Upper lobe of left lung (tissue), 6 donors: ENCODE measurements at places on chromosomes 12 and 14. TPM values are rescaled to one million over a fixed set of nuclear protein-coding genes. Genes with fewer than 3 reads are reported as not detected.

OR6C2 gene
- total RNA-seq = not detected

ISM2 gene
- total RNA-seq = not detected

C12orf56 gene
- not detected for total RNA-seq

HOXC5 gene
- not detected for total RNA-seq

MSI1 gene
- 0.43 TPM for total RNA-seq

NPFF gene
- not detected for total RNA-seq

DNA sequence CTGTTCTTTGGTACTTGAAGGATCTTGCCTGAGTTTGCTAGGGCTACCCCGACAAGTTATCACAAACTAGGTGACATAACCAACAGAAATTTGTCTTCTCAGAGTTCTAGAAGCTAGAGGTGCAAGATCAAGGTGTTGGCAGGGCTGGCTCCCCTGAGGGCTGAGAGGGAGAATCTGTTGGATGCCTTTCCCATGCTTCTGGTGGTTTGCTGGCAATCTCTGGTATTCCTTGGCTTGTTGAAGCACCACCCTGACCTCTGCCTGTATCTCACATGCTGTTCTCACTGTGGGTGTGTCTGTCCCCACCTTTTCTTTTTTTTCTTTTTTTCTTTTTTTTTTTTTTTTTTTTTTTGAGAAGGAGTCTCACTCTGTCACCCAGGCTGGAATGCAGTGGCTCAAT lies 81.2 kb downstream of the VCPKMT start:
- H3K36me3 ChIP-seq = no peaks in the 10 kb centered on the region
- no peak for DNase-seq
- peaks cover 10% of the 10 kb centered on the region for H3K4me1 ChIP-seq
- H3K27ac ChIP-seq = no peak overlapping the region
- no peaks in the 10 kb centered on the region for H3K27me3 ChIP-seq

- H3K4me3 ChIP-seq = no peak overlapping the region
- no peaks in the 10 kb centered on the region for H3K4me1 ChIP-seq
- no peak overlapping the region for H3K27ac ChIP-seq
- no peaks in the 10 kb centered on the region for H3K27me3 ChIP-seq
- no peaks in the 10 kb centered on the region for H3K36me3 ChIP-seq
Measured at GRCh38 chr12:2609020-2609419, 185.8 kb upstream of the FKBP4 start.

DNA sequence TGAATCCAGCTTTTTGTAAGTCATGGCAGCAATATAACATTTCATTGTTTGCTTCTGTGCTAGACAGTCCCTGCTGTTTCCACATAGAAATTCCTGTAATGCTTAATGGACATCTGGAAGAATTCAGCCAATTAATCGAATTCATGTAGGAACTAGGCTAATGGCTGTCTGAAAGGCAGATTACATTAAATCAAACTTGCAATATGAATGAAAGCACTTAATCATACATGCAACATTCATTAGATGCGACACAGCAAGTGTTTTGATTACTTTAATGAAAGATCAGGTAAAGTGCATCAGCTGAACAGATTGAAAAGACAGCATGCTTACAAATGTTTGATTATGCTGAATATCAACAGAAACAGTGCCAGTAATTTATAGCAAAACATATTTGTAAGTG lies 24.1 kb upstream of the INSM2 start:
- H3K4me1 ChIP-seq = no peaks in the 10 kb centered on the region
- H3K27me3 ChIP-seq = no peaks in the 10 kb centered on the region
- no peaks in the 10 kb centered on the region for H3K36me3 ChIP-seq
- H3K27ac ChIP-seq = no peak overlapping the region
- no peak for DNase-seq
- no peak overlapping the region for H3K4me3 ChIP-seq

GRCh38 chr12:80472236-80472635 lies 28.2 kb downstream of the PTPRQ start:
- no peaks in the 10 kb centered on the region for H3K36me3 ChIP-seq
- H3K27me3 ChIP-seq = no peaks in the 10 kb centered on the region
- H3K27ac ChIP-seq = no peak overlapping the region
- H3K4me1 ChIP-seq = no peaks in the 10 kb centered on the region

GRCh38 chr12:46133751-46134150 lies 135.1 kb downstream of the SLC38A1 start:
- H3K4me3 ChIP-seq = no peak overlapping the region
- no peaks in the 10 kb centered on the region for H3K36me3 ChIP-seq
- DNase-seq = no peak
- no peaks in the 10 kb centered on the region for H3K27me3 ChIP-seq
- no peaks in the 10 kb centered on the region for H3K4me1 ChIP-seq

DNA sequence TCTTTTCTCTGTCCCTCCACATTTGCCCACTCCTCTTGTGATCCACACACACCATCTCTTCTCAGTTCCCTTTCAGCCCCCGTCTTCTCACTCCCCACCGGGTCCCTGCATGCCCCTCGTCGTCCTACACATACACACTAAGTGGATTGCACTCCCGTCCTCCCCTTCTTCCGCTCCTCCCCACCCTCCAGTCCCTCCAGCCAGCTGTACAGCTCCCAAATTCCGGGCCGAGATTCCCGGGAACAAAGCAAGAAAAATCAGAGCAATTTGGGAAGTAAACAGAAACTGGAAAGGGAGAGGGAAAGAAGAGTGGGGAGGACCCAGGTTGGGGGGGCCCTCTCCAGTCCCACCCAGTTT lies 282 bp upstream of the IGFBP6 start:
- no peaks in the 10 kb centered on the region for H3K27me3 ChIP-seq
- DNase-seq = no peak
- H3K27ac ChIP-seq = peak overlapping the region; percentile 86
- H3K4me1 ChIP-seq = peaks cover 41% of the 10 kb centered on the region
- no peaks in the 10 kb centered on the region for H3K36me3 ChIP-seq
- peak overlapping the region; percentile 64 for H3K4me3 ChIP-seq

DNA sequence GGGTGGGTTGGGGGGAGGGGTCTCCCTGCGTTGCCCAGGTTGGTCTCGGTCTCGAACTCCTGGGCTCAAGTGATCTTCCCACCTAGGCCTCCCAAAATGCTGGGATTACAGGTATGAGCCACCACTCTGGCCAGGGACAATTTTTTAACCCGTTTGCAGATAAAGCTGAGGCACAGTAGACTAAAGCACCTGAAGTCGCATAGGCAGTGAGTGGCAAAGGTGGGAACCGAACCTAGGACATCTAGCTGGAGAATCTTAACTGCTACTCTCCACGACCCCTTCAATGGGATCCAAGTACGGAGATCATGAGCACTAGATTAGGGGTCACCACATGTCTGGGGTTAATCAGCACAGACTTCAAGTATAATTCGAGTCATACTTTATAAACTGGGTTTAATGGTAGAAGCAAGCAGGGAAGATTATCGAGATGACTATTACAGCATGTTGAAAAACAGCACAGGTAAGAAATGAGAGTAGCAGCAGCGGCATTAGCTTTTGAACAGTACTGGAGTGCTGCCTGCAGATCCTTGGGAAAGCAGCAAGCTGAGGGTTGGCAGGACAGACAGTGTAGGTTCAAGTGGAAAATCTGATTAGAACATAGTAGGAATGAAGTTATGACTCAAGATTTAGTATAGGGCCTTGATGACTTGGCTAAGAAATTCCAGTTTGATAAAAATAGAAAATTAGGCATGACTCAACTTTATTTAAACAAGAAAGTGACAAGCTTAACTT lies 23.9 kb downstream of the NID2 start:
- H3K36me3 ChIP-seq = no peaks in the 10 kb centered on the region
- H3K4me3 ChIP-seq = no peak overlapping the region
- H3K27me3 ChIP-seq = no peaks in the 10 kb centered on the region
- H3K4me1 ChIP-seq = peaks cover 6% of the 10 kb centered on the region

DNA sequence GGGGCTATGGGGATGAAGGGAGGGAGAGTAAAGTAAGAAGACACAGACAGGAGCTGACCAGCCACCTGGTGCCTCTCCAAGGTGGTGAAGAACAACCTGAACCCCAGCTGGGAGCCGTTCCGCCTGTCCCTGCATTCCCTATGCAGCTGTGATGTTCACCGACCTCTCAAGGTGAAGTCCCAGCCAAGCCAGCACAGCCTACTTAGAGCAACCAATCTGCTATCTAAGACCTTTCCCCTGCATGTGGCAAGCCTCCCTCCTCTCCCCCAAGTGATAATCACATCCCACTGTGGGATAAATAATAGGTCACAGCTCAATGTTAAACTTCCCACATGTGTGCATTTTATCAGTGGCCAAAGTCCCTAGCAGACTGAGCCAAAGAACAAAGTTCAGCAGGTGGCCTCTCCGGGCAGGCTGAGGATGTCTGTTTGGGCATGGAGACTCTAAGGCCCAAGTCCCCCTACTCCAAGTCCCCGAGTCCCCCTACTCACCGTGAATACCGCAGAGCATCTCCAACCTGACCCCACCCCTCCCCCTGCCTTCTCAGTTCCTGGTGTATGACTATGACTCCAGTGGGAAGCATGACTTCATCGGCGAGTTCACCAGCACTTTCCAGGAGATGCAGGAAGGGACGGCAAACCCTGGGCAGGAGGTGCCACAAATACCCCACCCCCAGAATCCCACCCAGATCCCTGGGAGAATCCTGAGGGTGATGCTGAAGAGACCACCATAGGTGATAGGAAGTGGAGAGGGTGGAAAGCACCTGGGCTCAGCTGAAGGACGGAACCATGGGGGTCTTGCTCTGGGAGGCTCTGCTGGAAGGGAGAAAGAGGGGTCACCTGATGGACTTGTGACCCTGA lies 3.5 kb downstream of the CPNE6 start:
- no peak overlapping the region for H3K27ac ChIP-seq
- H3K27me3 ChIP-seq = no peaks in the 10 kb centered on the region
- H3K4me3 ChIP-seq = no peak overlapping the region
- H3K4me1 ChIP-seq = no peaks in the 10 kb centered on the region
- no peak for DNase-seq
- H3K36me3 ChIP-seq = no peaks in the 10 kb centered on the region

GRCh38 chr12:55499231-55499630 lies 7.1 kb downstream of the OR6C68 start:
- no peak overlapping the region for H3K27ac ChIP-seq
- no peak overlapping the region for H3K4me3 ChIP-seq
- no peaks in the 10 kb centered on the region for H3K4me1 ChIP-seq

DNA sequence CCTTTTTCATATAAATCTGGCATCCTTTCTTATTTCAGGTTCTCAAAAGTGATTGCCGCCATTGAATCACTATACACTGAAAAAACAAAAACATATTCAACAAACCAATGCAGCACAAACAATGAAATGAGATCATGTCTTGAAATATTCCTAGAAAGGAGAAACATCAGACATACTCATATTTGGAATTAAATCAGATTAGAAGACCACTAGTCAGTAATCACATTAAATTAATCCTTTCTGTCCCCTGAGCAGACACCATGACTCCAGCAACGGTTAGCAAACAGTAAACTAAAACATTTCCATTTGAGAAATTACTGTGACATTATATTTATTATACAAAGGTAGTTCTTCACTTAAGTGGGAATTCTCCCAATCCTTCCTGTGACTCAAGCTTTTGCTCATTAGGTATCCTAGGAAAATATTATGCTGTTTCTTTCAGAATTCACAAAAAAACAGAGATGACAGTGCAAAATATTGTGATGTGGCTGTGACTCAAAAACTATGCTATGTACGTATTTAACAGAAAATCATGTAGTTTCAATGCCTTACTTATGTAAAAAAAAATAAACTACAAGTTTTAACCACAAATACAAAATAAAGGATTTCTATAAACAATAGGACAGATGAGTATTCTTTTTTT lies 29.7 kb downstream of the CPNE8 start:
- no peak overlapping the region for H3K27ac ChIP-seq
- DNase-seq = no peak
- H3K4me3 ChIP-seq = no peak overlapping the region
- H3K4me1 ChIP-seq = peaks cover 9% of the 10 kb centered on the region

DNA sequence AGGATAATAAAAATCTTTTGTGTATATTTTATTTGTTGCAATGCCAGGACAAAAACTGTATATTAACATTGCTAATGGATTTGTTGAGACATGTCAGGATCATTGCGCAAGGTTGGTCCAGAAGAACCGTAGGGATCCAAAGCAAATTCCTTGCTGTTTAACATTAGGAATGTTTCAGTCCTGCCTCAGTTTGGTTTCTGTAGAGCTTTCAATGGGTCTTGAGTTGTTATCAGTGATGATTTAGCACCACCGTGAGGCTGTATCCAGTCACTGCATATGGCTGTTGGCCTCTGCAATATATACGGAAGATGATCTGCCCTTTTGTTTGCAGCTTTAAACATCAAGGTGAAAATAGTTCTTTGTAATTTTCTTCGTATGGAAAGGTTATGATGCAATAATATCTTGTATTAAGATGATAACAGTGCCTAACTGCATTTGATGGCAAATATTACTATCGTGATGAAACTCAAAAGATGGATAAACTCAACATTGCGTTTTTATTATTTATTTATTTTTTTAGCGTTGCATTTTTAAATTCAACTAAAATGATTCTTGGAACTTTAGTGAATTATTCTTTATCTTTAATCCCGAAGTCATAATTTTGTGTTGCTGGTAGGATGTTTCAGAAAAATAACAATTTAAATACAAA lies 231.2 kb downstream of the AKAP6 start:
- no peak overlapping the region for H3K27ac ChIP-seq
- H3K4me3 ChIP-seq = no peak overlapping the region

DNA sequence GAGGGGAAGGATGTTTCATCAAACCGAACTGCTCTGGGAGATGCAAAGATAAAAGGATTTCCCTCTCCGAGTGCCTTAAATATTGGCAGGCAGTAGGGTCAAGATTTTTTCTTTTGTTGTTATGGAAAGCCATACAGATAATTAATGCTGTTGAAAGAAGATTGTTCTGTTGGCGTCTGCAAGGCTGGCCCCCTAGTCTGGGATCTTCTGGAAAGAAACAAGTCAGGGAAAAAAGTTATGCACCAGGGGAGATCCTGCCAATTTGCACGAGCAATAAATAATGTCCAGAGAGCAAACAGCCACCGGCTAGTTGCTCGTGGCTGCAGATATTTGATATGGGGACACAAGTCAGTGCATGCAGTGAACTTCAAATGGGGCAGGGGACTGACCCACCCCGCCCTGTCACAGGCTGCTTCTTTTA lies 202.1 kb upstream of the MYL2 start:
- no peak overlapping the region for H3K4me3 ChIP-seq
- DNase-seq = no peak
- no peaks in the 10 kb centered on the region for H3K4me1 ChIP-seq
- H3K27ac ChIP-seq = no peak overlapping the region

DNA sequence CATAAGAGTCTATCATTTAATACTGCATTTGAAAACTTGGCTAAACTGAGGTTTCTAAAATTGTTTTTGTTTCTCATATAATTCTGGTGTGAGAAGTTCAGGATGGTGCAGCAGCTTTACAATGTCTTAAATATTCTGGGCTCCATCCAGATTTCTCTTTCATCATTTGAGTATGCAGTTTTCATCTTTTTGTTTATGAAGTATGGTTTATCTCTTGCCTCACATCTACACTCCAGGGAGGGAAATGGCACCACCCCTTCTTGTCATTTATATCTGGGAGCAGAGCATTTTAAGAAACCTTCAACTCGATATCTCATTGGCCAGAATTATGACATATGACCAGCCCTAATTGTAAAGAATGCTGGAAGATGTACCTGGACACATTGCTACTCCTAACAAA lies 24.3 kb downstream of the GEMIN2 start:
- no peaks in the 10 kb centered on the region for H3K36me3 ChIP-seq
- H3K27me3 ChIP-seq = no peaks in the 10 kb centered on the region
- no peak overlapping the region for H3K4me3 ChIP-seq
- no peak overlapping the region for H3K27ac ChIP-seq
